ENCODE measurements at places on chromosomes 3 and 15.

- no peak for DNase-seq
These were observed 13.5 kb downstream of the CCDC80 start for GRCh38 chr3:112627419-112627818.

GRCh38 chr15:66923438-66923881 is 141.9 kb upstream of the SMAD3 start:
- no peak for DNase-seq

DNA sequence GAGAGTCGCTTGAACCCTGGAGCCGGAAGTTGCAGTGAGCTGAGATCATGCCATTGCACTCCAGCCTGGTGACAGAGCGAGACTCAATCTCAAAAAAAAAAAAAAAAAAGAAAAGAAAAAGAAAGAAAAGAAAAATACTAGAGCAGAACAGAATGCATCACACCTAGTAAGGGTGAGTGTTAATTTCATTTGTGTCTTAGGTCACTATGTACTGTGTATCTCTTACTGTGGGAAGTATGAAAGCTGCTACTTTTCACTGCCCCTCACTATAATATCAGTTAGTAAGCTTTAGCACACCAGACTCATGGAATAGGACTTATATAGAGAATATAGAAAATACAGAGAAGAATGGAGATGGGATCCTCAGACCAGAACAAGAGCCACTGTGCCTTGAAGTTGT is 45.9 kb upstream of the RASA2 start:
- no peak for DNase-seq

- DNase-seq, result peak; percentile 40
These were observed at the start of gene CAND2 for GRCh38 chr3:12796171-12797123. TSS of gene CAND2 (plus strand) at chr3:12796680. CDS start at chr3:12796721, 41 bp downstream.

DNA sequence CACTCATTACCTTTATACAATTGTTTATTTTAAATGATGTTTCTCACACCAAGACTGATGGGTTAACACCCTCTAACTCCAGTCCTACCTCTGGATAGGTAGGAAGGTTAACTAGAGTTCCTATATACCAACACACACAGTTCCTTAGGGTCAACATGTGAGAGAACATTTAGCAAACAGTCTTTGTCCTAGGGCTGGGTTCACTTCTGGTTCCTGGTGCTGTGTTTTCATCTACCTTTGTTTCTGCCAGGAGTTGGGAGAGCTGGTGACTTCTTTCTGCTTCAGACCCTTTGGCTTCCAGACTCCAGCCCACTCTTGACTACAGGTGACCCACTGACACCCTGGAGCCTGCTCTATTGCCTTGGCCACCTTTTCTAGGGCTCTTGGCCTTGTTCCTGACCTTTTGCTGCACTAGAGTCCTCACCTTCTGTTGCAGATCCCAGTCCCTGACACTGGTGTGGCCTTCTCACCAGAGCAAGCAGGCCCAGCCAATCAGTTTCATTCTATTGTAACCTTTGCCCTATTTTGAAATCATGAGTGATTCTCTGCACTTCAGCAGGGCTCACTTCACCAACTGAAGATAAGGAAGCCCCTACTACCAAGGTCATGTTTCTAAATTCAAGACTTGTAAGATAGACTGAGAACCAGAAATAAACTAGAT is 50.0 kb upstream of the SECISBP2L start:
- no peak for DNase-seq

GRCh38 chr3:15010664-15011063 is 54.5 kb downstream of the MRPS25 start:
- no peak for DNase-seq

- no peak for DNase-seq
These were observed 157.6 kb upstream of the PPP2R3A start for GRCh38 chr3:135807879-135808278.

DNA sequence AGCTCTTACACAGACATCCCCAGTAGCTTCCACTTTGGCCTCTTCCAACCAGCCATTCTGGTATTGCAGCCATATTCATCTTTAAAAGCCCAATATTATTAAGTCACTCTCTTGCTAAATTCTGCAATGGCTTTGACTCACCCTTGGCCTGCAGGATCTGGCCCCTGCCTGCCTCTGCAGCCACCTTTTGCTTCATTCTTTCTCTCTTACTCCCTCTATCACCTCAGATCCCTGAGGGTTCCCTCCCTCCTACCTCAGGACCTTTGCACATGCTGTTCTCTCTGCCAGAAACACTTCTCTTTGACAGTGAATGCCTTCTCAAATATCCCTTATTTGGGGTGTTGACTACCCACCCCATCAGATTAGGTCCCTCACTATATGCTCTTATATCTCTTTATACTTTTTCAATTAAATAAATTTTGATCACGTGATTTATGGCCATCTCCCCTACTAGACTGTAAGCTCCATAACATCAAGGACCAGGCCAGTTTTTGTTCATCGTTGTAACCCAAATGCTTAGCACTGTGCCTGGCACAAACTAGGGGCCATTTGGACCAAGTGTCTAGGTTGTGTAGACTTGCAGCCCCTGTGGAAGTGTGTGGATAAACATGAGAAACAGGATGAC is 32.3 kb upstream of the UBE2Q2 start:
- DNase-seq, result no peak

DNA sequence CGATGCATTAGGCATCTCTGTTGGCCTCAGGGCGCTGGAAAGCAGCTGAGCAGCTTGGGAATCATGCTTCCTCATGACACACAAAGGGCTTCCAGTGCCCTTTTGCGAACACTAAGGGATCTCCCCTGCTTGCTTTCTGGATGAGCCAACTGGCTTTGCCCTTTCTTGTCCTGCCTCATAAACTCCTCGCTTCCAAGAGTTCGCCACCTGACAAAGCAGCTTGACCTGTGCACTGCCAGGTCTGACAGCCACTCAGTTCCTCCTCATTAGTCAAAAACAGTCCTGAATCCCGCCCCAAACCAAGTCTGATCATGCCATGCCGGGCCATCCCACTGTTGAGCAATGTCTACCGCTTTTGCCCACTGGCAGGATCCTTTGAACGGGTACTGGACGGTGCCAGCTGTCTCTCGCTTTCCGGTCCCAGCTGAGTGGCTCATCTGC is 265.4 kb upstream of the LYSMD4 start:
- DNase-seq, result no peak

GRCh38 chr15:59694779-59695178 is 5.7 kb upstream of the BNIP2 start:
- no peak for DNase-seq

DNA sequence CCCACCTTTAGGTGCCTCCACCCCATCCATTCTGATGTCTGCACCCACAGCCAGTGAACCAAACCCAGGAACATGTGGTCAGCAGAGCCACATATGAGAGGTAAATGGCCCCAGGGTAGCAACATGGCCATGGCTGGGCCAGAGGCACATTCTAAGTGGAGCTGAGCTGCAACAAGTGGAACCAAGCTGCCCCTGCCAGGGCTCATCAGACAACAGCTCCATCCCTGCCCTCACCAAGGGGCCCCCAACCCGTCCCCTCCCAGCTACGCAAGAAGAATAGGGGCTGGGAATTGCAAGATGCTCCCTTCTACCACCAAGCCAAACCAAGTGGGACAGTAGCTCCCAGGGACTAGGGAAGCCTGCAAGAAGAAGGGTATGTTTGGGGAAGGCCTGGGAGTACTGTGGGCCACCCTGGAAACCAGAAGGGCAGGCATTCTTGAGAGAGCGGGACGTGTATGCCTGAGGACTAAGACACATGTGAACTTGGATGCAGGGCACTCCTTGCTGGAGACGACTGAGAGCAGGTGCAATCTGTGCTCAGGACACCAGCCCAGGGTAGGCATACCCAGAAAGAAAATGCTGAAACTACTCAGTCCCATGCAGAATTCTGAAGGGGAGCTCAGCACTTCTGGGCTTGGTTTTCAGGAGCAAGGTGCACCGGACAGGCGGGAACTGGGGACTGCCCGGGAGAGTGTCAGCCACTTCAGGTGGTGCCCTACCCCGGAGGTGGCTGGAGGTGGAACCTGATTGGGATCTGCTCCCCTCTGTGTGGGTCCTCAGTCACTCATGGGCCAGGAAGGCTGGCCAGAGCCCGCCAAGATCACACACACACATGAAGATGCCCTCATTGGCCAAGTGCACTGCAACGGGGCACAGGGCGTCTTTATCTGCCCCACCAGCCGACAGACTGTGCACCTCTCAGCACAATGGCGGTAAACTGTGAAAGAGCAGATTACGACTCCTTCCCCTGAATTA is 9.5 kb downstream of the MYL3 start:
- no peak for DNase-seq

DNA sequence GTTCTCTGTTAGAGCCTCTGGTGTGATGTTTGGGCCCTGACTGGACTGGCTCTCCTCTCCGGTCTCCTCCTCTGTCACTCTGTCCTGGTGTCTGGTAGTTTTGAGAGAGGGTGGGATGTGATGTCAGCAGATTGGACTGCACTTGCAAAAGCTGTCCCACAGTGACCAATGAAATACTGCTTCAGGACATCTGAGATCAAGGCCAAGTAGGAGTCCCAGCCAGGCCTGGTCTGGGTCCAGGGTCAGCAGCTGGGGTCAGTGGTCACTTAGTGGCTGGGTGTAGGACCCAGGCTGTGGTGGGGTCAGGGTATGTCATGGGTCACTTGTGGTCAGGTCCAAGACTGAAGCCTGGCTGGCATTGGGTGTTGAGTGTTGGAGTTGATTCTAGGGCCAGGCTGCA is 20.9 kb downstream of the ALDH1L1 start:
- no peak for DNase-seq

DNA sequence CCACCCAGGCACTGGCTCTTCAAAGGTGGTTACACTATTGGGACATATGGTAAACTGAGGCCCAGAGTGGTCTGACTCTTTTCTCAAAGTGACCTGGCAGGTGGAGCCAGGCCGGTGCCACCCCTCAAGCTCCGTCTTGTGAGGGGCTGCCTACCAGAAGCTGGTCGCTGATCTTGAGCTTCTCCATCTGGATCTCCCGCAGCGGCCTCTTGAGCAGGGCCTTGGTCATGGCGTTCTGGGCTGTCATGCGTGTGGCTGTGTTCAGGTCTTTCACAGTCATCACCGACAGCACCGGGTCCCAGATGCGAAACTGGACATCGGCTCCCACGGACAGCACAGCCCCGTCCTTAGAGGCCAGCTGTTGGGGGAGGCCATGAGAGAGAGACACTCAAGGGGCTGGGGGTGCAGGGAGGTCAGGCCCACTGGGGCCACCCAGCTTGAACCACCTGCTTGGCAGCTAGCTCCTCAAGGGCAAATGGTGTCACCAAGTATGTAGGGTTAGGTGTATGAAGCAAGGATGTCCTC is 3.6 kb downstream of the STOML1 start:
- no peak for DNase-seq

- no peak for DNase-seq
These were observed 4.8 kb downstream of the SLC27A2 start for GRCh38 chr15:50186752-50187151.

GRCh38 chr3:31193871-31194270 is 299.4 kb upstream of the GADL1 start:
- no peak for DNase-seq

GRCh38 chr3:31039145-31039544 is 144.7 kb upstream of the GADL1 start:
- no peak for DNase-seq

- peak; percentile 35 for DNase-seq
These were observed 700 bp upstream of the EDEM1 start for GRCh38 chr3:5186858-5187155.

DNA sequence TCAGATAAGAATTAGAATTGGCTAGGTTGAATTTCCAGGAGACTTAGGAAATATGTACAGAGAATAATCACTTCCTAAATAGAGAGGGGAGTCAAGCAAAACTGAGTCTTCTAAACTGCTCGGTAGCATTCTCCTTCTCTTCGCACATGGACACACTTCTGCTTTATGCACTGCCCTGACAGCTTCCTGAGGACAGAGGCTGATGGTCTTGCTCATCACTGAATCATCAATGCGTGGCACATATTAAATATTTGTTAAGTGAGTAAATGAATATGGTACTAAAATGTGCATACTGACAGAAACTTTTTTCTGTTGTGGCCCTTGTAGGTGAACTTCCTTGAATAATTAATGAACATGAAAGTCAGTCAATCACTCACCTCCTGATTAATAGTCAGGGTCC is 315.5 kb downstream of the FHIT start:
- DNase-seq, result peak; percentile 22

- no peak for DNase-seq
These were observed 70.3 kb upstream of the SOX14 start for GRCh38 chr3:137693791-137694190.

- peak; percentile 20 for DNase-seq
These were observed at the start of gene PEX5L for GRCh38 chr3:180036671-180037455. TSS of gene PEX5L (minus strand) at chr3:180036937. CDS start at chr3:180036599, 338 bp downstream.

GRCh38 chr3:70789878-70790277 is 477.4 kb upstream of the MDFIC2 start:
- DNase-seq, result no peak

- DNase-seq, result no peak
These were observed 213.7 kb upstream of the PLSCR5 start for GRCh38 chr3:146818866-146819265.

DNA sequence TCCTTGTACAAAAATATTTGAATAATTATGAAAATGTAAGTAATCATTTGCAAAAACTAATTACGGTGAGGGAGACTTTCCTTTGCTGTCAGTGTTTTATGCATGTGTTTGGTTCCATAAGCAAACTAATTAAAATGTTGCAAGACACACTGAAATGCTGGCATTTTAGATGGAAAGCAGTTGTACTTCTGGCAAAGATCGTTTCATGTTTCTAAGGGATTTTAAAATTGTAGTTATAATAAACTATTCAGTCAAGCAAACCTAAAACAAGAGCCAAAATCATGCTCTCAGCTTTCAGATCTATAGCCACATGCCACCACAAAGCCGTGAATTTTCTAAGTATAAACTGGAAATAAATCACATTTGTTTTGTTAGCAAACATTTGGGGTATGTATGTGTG is 240.1 kb upstream of the ZNF385D start:
- no peak for DNase-seq

DNA sequence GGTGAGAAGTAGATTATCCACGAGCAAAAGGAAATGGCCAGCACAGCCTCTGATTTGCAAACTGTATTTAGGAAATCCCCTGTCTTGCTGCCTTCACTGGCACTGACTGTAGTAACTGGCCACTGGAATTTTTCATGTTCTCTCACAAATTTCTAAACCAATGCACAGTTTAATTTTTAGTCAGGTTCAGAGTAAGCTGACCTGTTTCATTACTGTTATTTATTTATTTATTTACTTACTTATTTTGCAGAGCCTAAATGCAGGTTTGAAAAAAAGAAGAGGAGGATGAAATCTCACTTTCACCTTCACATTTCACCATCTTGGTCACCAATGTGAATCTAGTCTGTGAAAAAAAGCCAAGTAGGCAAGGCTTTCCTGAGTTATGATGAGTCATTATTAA is 291.0 kb downstream of the PLOD2 start:
- DNase-seq, result no peak

GRCh38 chr3:120470870-120471269 is 20.1 kb upstream of the FSTL1 start:
- DNase-seq, result no peak

GRCh38 chr3:94548581-94549316 is 485.9 kb downstream of the NSUN3 start:
- DNase-seq, result no peak

DNA sequence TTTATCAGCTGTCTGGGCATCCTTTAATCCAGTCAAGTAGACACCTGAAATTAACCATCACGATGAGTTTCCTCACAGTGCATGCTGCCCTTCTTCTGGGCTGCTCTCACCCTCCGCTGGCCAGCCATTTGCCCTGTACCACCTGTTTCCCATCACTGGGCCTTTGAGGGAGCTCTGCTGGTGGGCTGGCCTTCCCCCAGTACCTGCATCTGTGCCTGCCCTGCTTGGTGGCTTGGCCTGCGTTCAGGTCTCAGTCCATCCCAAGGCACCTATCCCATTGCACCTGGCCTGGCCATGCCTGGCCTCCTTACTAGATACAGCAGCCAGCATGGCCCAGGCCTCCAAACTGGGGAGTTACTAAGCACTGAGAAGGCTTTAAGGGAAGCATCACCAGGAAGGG is 413.2 kb downstream of the NTRK3 start:
- no peak for DNase-seq

- peak; percentile 7 for DNase-seq
These were observed 30.1 kb downstream of the GPR15 start for GRCh38 chr3:98561727-98562521.

All from hepatic stellate cell (primary cell).